Progenitor cell of endocrine pancreas (in vitro differentiated cells): ENCODE measurements at places on chromosomes 6 and 20. TPM values are rescaled to one million over a fixed set of nuclear protein-coding genes. Genes with fewer than 3 reads are reported as not detected.
A peak's percentile ranks its signal among the peaks of the same experiment; 100 is the strongest.

Gene BPIFA3
- not detected in 2 replicates for total RNA-seq

Gene C20orf144
- total RNA-seq = 0.27 TPM in 1 of 2 replicates, not detected in the other

GRCh38 chr6:92723390-92723931 lies 695.9 kb downstream of the EPHA7 start:
- no peaks in the 10 kb centered on the region for H3K4me1 ChIP-seq
- H3K4me3 ChIP-seq = no peak overlapping the region
- no peaks in the 10 kb centered on the region for H3K36me3 ChIP-seq
- H3K27ac ChIP-seq = no peak overlapping the region

DNA sequence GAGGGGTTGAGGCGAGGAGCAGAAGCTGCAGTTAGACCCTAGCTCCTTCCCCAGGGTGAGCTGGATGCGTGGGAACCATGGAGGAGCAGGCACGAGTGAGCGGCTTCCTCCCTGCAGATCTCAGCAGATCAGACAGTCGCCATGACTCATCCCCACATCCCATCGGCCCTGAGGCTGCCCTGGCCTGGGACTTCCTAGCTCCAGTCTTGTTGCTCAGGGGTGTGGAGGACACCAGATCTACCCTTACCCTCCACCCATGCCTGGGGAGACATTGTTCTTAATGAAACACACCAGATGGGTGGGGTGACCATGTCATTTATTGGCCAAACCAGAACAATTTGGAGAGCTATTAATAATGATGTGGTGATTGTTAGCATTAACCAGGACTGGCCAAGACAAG lies 36.3 kb upstream of the TGM2 start:
- H3K4me1 ChIP-seq = no peaks in the 10 kb centered on the region
- no peak overlapping the region for H3K27ac ChIP-seq
- H3K36me3 ChIP-seq = no peaks in the 10 kb centered on the region
- no peak overlapping the region for H3K4me3 ChIP-seq
- DNase-seq = no peak

- DNase-seq = no peak
- no peaks in the 10 kb centered on the region for H3K36me3 ChIP-seq
- H3K27ac ChIP-seq = no peak overlapping the region
- no peak overlapping the region for H3K4me3 ChIP-seq
- H3K4me1 ChIP-seq = no peaks in the 10 kb centered on the region
- peaks cover 21% of the 10 kb centered on the region for H3K27me3 ChIP-seq
Observed at GRCh38 chr20:36385503-36385902, 79.4 kb downstream of the DLGAP4 start.

DNA sequence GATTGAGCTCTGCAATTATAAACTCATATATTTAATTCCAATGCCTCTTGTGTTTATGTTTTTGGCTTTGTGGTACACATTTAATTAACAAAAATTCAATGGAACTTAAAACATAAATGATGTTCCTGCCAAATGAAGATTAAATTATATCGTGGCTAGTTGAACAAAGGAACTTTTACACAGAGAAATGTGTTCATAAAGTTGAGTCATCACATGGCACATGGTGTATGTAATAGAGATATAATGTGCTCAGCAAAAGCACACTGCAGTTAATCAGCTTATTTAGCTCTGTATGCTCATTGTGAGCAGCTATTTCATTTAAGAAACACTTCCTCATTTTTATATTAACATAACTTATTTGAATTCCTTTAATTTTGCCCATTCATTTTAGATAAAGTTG lies 1295.6 kb upstream of the CITED2 start:
- no peaks in the 10 kb centered on the region for H3K4me1 ChIP-seq
- no peaks in the 10 kb centered on the region for H3K27me3 ChIP-seq
- no peak overlapping the region for H3K4me3 ChIP-seq
- no peaks in the 10 kb centered on the region for H3K36me3 ChIP-seq

GRCh38 chr6:107695061-107695720 lies 128.9 kb downstream of the SCML4 start:
- no peak overlapping the region for H3K27ac ChIP-seq
- H3K4me1 ChIP-seq = no peaks in the 10 kb centered on the region
- H3K36me3 ChIP-seq = no peaks in the 10 kb centered on the region
- H3K4me3 ChIP-seq = no peak overlapping the region
- DNase-seq = no peak

DNA sequence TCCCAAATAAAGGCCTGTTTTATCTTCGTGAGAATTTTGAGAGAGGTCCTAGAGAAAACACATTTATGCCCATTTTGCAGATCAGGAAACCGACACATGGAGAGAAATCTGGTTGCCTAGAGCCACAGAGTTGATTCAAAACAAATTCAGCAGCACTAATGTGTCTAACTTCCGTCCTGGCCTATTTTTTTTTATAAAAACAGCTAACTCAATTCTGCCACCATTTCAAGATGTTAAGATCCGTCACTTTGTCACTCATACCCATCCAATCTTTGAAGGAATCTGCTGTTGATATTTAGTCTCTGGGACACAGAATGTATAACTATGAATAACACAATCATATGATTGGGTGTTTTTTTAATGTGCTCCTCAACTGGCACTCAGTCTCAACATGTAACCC lies 611.1 kb upstream of the ARID1B start:
- no peaks in the 10 kb centered on the region for H3K36me3 ChIP-seq
- no peak overlapping the region for H3K4me3 ChIP-seq
- H3K27ac ChIP-seq = no peak overlapping the region

Gene NFS1
- total RNA-seq = 13.7 and 16.8 TPM in 2 replicates

Gene C6orf58
- not detected in 2 replicates for total RNA-seq

Gene PDCD2
- 60.8 and 63.2 TPM in 2 replicates for total RNA-seq

Gene PROCR
- total RNA-seq = 0.51 and 0.55 TPM in 2 replicates

Gene CST7
- not detected in 2 replicates for total RNA-seq

Gene SNRNP48
- total RNA-seq = 19.2 and 20.1 TPM in 2 replicates

- no peaks in the 10 kb centered on the region for H3K4me1 ChIP-seq
- H3K27ac ChIP-seq = no peak overlapping the region
- no peaks in the 10 kb centered on the region for H3K36me3 ChIP-seq
- no peak for DNase-seq
- H3K4me3 ChIP-seq = no peak overlapping the region
Observed at GRCh38 chr20:55160037-55160436, 684.6 kb downstream of the DOK5 start.

DNA sequence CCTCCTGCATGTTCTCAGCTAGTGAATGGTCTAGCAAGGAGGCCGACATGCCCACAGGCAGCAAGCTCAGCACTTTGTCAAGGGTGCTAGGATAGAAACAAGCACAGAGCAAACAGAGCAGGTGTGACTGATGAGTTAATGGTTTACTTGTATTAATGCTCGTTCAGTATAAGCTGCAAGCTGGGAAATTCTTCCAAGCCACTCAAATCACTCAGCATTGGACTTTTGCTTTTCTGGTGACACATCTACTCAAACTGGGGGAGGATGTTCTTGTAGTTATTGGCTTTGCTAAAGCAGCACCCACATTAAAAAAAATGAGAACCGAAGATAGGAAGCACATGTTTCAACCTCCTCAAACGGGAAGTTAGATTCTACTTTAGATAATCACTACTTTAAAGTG lies 43.1 kb upstream of the NEDD9 start:
- peaks cover 74% of the 10 kb centered on the region for H3K4me1 ChIP-seq
- no peak overlapping the region for H3K4me3 ChIP-seq
- H3K27me3 ChIP-seq = peaks cover 6% of the 10 kb centered on the region
- H3K27ac ChIP-seq = peak overlapping the region; percentile 85
- H3K36me3 ChIP-seq = no peaks in the 10 kb centered on the region

- no peaks in the 10 kb centered on the region for H3K4me1 ChIP-seq
- DNase-seq = no peak
- H3K27ac ChIP-seq = no peak overlapping the region
- H3K4me3 ChIP-seq = no peak overlapping the region
- H3K27me3 ChIP-seq = peaks cover 23% of the 10 kb centered on the region
Observed at GRCh38 chr20:5401277-5401875, 84.6 kb upstream of the PROKR2 start.

Gene CHD6
- 114 and 124 TPM in 2 replicates for total RNA-seq

DNA sequence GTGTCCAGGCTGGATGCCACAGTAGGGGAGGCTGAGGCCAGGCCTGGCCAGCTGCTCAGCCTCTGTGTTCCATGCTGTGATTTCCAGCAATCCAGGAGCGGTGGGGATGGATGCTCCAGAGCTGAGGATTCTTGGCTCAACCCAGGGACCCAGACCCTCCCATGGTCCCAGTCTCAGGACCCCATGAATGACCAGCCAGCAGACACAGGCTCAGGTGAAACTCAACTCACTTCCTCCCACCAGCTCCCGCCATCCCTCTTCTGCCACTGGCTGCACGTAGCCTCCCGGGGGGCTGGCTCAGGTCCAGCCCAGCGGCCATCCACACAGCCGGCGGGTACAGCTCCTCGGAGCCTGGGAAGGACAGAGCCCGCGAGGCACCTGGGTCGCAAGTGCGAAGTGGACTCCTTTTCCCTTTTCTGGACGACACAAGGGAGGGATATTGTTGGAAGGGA lies 54.5 kb upstream of the DACT2 start:
- H3K27ac ChIP-seq = no peak overlapping the region
- H3K4me3 ChIP-seq = no peak overlapping the region
- H3K4me1 ChIP-seq = peaks cover 24% of the 10 kb centered on the region
- H3K27me3 ChIP-seq = peaks cover 35% of the 10 kb centered on the region

GRCh38 chr20:18001131-18001921 lies 32.5 kb downstream of the MGME1 start:
- no peaks in the 10 kb centered on the region for H3K36me3 ChIP-seq
- peaks cover 32% of the 10 kb centered on the region for H3K4me1 ChIP-seq
- H3K27ac ChIP-seq = no peak overlapping the region
- peaks cover 6% of the 10 kb centered on the region for H3K27me3 ChIP-seq
- H3K4me3 ChIP-seq = no peak overlapping the region

GRCh38 chr6:90940812-90941481 lies 354.1 kb upstream of the MAP3K7 start:
- H3K27ac ChIP-seq = no peak overlapping the region
- H3K27me3 ChIP-seq = peaks cover 3% of the 10 kb centered on the region
- H3K4me3 ChIP-seq = no peak overlapping the region
- no peaks in the 10 kb centered on the region for H3K4me1 ChIP-seq
- no peaks in the 10 kb centered on the region for H3K36me3 ChIP-seq
- no peak for DNase-seq

Gene HSPA12B
- not detected in 2 replicates for total RNA-seq

DNA sequence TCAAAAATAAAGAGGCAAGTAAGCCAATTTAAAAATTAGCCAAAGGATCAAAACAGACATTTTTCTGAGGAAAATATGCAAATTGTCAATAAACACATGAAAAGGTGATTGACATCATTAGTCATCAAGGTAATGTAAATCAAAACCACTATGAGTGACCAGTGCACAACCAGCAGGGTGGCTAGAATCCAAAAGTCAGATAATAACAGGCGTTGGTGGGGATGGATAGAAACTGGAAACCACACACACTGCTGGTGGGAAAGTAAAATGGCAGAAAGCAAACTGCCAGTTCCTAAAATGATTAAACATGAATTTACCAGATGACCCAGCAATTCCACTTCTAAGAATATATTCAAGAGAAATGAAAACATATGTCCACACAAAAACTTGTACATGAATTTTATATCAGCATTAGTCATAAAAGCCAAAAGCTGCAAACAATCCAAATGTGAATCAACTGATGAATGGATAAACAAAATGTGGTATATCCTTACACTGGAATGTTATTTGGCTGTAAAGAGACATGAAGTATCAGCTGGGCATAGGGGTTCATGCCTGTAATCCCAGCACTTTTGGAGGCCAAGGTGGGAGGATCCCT lies 74.8 kb upstream of the MBOAT1 start:
- no peak for DNase-seq
- no peak overlapping the region for H3K4me3 ChIP-seq
- no peak overlapping the region for H3K27ac ChIP-seq
- peaks cover 46% of the 10 kb centered on the region for H3K27me3 ChIP-seq
- H3K36me3 ChIP-seq = peaks cover 3% of the 10 kb centered on the region
- no peaks in the 10 kb centered on the region for H3K4me1 ChIP-seq

- peaks cover 19% of the 10 kb centered on the region for H3K4me1 ChIP-seq
- no peak for DNase-seq
- peak overlapping the region; percentile 69 for H3K27ac ChIP-seq
- no peaks in the 10 kb centered on the region for H3K27me3 ChIP-seq
- peaks cover 2% of the 10 kb centered on the region for H3K36me3 ChIP-seq
- peak overlapping the region; percentile 90 for H3K4me3 ChIP-seq
Observed at GRCh38 chr6:37432590-37432915, 468 bp upstream of the CMTR1 start.
